Stimulated activated CD8-positive, alpha-beta memory T cell treated with anti-CD3 and anti-CD28 coated beads, Interleukin-4, amount 100 ng/mL, for 24 hours (primary cell): ENCODE measurements at places on chromosomes 3 and 15.

DNA sequence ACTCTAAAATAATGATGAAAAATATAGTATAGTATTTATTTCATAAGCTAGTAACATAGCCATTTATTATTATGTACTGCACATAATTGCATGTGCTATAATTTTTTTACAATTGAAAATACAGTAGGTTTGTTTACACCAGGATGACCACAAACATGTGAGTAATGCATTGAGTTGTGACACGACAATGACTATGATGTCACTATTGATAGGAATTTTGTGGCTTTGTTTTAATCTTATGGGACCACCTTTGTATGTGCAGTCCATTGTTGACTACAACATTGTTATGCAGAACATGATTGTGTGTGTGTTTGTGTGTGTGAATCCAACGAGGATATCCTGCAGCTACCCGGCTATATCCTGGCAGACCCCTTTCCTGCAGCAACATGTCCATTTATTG, 372.2 kb upstream of the MCTP2 start:
- DNase-seq, result no peak

GRCh38 chr15:76062286-76062685, 2.5 kb downstream of the TMEM266 start:
- no peak for DNase-seq

GRCh38 chr15:59282515-59283337, 76.1 kb downstream of the LDHAL6B start:
- DNase-seq, result no peak

- DNase-seq, result no peak
Measured at GRCh38 chr3:152497457-152497856, 228.7 kb downstream of the MBNL1 start.

GRCh38 chr3:118850687-118851086, 184.0 kb downstream of the IGSF11 start:
- no peak for DNase-seq

DNA sequence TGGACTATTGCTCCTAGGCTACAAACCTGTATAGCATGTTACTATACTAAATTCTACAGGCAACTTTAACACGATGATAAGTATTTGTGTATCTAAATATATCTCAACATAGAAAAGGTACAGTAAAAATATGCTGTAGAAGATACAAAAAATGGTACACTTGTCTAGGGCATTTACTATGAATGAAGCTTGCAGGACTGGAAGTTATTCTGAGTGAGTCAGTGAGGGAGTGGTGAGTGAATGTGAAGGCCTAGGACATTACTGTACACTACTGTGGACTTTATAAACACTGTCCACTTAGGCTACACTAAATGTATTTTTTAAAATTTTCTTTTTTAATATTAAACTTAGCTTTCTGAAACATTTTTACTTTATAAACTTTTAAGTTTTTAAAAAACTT, 140.5 kb upstream of the SGO1 start:
- DNase-seq, result no peak

- no peak for DNase-seq
Measured at GRCh38 chr3:167899093-167899492, 163.6 kb downstream of the SERPINI1 start.

GRCh38 chr15:49715211-49715610, 94.4 kb downstream of the DTWD1 start:
- no peak for DNase-seq

DNA sequence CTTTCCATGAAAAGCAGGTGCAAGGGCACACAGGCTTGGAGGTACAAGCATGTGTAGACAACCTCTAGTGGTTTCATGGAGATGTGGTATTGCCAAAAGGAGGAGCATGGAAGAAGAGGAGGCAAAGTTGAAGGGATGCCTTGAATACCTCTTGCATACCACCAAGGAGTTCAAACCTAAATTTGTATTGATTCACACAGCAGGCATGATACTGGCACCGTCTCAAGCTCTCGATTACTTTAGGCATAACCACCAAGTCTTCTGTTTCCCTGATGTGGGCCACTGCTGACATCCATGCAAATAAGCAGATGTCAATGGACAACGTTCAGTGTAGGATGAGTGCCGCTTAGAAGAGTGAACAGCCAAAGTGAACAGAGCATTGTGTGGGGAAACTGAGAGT, 87.1 kb downstream of the SCN11A start:
- DNase-seq, result no peak

DNA sequence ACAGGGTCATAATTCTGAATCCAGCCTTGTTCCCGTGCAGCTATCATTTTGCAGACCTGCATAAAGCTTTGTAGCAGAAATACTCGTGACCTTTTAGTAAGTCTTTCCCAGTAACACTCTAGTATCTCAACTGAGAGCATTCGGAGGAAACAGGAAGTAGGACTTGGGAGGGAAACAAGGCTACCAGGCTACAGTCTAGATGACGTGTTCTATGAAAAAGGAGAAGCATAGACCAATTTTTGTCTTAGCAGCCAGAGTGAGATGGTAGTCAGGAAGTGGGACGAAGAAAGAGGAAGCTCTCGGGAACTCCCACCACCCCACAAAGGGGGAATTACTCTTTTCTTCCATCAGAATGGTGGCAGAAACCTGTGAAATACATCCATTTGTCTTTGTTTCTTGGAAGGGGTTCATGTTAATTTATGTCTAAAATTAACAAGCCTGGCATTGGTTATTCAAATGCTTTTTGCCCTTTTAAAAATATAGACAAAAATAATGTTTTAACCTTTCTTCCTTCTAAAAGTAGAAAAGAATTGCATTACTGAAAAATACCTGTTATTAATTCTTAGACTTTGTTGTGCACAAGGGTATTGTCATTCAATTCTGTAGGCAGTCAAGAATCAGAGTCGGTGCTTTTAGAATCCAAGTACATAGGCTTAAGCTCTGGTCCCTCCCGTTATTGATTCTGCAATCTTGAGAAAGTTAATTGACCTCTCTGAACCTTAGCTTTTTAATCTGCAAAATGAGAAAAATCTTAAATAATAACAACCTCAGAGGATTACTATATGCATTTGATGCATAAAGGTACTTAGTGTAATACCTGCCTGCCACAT, 1.6 kb upstream of the SUCNR1 start:
- DNase-seq, result no peak

- DNase-seq, result no peak
Measured at GRCh38 chr3:34882764-34883163, 756.6 kb upstream of the ARPP21 start.

DNA sequence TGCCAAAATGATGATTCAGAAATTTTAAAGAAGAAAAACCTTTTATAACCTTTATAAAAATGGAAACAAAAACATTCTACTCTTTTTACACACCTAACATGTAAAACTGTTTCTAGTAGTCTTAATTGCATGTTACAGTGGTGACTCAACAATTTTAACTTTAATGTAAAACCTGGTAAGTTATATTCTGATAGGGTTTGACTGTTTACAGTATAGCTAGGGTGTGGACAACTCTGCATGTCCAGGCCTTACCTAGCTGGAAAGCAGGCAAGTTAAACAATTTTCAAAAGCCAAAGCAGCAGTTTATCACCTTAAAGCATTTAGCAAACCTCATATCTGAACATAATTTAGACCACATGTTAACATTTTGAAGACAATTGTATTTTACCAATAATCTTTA, 328.5 kb downstream of the NEK10 start:
- DNase-seq, result no peak

DNA sequence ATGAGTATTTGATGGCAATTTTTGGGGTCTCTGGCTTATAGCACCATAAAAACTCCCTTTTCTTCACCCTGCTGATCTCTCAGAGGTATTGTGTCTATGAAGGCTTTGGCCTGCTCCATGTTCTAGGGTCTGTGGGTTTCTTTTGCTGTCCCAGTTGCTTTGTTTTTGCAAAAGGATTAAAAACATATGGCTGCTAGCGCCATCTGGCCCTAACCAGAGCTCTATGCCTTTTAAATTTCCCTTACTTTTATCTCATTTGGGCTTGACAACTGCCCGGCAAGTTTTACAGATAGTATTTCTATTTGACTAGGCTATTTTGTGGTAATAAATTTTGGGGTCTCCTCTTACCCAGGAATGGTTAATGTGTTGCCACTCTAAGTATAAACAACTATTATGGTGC, 6.4 kb upstream of the GHRL start:
- no peak for DNase-seq

GRCh38 chr3:172980849-172981248, 160.2 kb downstream of the SPATA16 start:
- DNase-seq, result no peak

- no peak for DNase-seq
Measured at GRCh38 chr3:111735243-111735758, 123.8 kb upstream of the PHLDB2 start.

DNA sequence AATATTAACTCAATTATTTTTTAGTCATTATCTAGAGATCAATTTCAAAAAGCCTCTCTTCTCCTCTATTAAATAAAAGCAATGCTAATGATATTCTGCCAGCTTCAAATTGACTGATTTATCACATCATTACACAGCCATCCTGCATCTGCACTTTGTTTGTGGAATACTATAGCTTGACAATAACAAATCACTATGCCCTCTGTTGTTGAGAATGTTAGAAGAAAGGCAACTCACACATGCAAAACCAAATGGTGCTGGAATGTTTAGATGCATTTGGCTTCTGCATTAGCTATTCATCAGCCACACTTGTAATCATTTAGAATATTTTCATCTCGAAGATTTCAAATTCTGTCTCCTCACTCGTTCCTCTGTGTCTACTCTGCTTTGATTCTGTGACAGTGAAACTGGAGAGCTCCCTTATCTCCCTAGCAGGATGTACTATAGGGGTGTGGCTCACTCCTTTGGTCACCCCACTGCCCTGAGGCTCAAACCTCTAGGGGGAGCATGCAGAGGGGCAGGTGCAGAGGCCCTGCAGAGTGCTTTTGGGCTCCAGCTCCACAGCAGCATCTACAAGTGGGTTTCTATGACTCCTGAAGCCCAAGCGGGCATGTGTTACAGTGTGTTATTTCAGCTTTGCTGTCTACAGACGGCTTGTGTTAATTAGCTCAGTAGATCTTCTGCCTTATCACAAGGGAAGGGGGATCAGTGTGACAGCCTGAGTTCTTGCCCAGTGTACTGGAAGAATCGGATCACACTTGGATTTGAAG, 454.1 kb upstream of the BCHE start:
- no peak for DNase-seq
